ENCODE measurements at places on chromosomes 5 and 9.

DNA sequence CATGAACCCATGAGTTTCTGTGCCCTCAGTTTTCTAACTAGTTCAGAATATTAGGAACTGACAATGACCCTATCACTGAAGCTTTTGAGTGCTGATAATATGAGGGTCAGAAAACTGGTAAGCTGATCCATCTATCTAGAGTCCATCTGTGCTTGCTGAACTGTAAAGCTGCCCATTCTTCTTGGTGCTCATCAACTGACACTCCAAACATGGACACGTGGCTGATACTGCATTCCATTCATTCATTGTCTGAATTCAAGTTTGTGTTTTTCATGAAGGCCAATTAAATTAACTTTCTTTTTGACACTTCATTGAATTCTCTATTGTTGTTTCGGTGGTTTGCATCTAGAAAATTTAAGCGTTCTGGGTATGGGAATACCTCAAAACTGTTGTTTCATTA, 17.6 kb downstream of the NREP start:
- DNase-seq, result no peak

DNA sequence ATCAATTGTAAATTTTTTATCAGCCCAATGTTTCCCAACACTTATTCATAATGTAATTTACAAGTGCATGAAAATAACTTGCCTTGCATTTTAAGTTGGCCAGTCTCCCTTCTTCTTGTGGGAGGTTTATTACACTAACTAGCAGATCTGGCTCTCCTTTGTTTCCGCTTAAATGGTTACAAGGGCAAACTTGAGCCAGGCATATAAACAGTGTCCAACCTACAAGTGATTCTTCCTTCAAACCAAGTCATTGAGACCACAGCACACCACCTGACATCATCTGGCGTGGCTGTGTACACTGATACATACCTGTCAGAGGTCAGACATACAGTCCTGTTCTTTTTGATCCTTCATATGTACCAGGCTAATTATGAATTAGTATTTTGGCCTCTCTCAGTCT, 80.1 kb downstream of the ALDH1A1 start:
- DNase-seq, result no peak

DNA sequence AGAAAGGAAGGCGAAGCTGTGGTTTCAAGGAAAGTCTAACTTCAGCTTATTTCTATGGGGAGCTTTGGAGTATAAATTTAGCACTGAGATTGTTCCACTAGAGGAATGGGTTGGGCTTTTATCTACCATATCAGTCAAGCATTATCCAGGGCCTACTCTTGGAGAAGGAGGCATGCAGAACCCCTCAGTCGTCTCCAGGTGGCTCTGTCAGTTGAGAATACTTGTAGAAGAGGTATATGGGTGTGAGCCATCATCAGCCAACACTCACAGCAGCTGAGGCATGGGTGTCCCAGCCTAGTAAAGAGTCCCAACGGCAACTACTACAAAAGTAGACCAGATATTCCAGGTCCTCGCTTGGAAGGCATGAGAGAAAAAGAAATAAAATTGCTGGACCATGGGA, 548.5 kb upstream of the GRAMD2B start:
- DNase-seq, result no peak

GRCh38 chr5:75052192-75053053, at the start of gene GCNT4:
GCNT4 (minus strand) TSS chr5:75052558; CDS start chr5:75030037, 22,521 bp downstream.
- peak; percentile 31 for DNase-seq

DNA sequence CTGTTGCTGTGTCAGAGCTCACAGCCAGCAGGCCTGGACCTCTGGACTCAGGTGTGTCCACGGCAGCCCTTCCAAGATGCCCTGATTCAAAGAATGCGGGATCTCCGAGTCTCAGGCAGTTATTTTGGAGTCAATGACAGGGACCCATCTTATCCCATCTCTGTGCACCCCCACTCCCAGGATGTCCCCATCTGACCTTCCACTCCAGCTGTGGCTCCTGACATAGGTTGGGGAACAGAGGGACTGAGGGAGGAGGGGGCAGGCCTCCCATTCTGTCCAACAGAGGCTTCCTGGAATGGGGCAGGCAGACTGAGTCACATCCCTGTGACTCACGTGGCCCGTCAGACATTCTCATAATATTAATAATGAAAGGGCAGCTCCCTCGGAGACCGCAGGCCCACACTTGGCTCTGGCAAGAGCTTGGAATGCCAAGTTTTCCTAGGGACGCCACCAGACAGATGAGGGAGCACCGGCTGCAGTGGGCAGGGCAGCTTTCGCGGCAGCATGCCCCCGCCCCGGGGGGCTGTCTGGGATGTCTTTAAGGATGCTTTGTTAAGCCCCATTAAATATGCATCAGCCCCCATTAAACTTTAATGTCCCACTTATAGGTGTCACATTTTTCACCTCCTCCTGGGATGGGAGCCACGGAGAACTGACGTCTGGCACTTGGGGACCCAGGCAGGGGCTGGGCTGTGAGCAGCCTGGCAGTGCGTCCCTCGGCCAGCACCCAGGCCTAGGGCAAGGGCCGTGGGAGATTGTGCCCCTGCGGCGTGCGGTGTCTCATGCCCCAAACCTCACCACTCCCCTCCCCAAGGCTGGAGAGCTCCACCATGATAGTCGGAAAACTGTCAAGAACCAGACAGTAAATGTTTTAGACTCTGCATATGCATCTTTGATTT, 23.6 kb upstream of the FIBCD1 start:
- no peak for DNase-seq

GRCh38 chr5:53041071-53041692, 52.0 kb downstream of the ITGA2 start:
- no peak for DNase-seq

- DNase-seq, result no peak
Observed at GRCh38 chr5:90549729-90550275, 8.8 kb upstream of the ADGRV1 start.

DNA sequence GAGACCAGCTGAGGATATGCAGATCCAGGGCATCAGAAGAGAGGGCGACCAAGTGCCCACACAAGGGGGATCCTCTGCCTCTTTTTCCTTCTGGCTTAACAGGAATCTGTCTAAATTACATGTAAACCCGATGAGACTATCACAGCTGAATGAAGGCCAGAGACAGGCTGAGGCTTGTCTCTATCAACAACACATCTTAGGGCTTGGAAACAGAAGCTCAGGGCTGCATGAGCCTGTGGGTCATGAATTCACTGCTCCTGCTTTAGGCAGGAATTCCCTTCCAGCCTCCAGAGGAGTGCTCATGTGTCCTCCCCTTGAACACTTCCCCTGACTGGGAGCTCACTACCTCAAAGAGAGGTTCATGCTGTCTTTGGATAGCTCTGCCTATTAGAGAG, 106.1 kb upstream of the PHYKPL start:
- no peak for DNase-seq

GRCh38 chr9:35755071-35755470, 995 bp upstream of the MSMP start:
- DNase-seq, result no peak

DNA sequence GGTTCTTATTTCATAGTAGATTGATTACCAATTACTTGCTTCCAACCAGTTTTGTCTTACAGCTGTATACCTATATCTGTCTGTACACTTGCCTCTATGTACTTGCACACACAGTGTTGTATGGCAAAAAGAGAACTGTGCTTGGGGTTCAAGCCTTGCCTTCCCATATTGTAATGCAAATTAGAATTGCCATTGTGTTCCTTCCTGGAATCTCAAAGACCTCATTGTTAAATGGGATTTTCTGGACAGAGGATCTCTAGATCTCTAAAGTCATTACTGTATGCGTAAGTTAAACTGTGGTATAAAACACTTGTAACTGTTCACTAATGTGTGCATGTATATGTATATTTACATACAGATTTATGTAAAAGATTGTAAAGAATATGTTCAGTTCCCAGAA, 428.8 kb downstream of the CAAP1 start:
- no peak for DNase-seq

GRCh38 chr5:31204958-31205357, 11.5 kb downstream of the CDH6 start:
- no peak for DNase-seq

GRCh38 chr5:61389609-61390008, 57.6 kb downstream of the ZSWIM6 start:
- no peak for DNase-seq

GRCh38 chr5:132016721-132017250, 5.3 kb upstream of the ACSL6 start:
- no peak for DNase-seq

DNA sequence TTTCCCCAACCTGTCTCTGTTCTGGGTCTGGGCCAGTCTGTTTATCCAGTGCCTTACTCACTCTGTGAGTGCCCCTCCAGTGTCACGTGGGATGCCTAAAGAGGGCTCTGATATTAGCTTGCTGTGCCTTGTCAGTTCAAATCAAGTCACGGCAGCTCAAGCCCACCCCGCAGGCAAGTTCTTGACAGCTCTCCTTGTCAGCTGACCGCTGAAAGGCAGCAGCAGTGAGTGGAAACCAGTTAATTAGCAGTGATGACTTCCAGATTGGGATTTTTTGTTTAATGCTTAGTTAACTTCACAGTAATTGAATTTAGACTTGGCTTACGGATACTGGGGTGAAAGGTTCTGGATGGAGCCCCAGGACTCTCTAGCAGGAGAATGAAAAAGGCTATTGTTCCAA, 210.1 kb downstream of the PSAT1 start:
- DNase-seq, result no peak

DNA sequence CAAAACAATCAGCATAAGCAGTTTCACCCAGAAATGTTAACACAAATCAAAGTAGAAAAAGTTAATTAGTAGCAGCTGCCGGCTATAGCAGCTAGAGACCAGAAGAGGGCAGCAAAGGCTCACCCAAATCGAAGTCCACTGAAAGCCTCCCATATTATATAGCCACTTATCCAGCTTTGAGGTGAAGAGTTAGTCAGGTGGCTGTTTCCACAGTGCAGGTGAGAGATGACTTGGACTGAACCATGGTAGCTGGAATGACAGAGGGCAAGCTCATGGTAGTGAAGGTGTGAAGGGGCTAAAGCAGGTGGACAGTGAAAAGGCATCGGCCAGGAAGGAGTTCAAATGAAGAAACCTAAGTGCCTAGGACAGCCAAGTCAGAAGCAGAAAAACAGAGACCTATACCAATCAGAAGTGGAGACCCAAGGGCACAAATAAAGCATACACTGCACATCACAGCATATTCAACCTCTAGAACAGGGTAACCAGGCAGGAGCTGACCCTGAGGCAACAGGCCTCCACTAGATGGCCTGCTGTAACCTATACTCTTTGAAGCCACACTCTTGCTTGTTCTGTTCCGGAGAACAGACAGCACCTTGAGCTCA, 7.2 kb upstream of the RNF38 start:
- peak; percentile 10 for DNase-seq

GRCh38 chr9:95167998-95168397, 149.5 kb downstream of the FANCC start:
- no peak for DNase-seq

GRCh38 chr9:81146241-81146640, 543.1 kb downstream of the TLE1 start:
- DNase-seq, result no peak

- no peak for DNase-seq
Observed at GRCh38 chr9:87441251-87441650, 56.4 kb upstream of the DAPK1 start.

GRCh38 chr5:39558541-39558940, 133.8 kb upstream of the DAB2 start:
- DNase-seq, result no peak

- DNase-seq, result no peak
Observed at GRCh38 chr5:131769336-131769735, 27.5 kb downstream of the FNIP1 start.

Measured in activated CD4-positive, CD25-positive, alpha-beta regulatory T cell (primary cell).